ENCODE measurements at places on chromosomes 7 and 10. TPM values are rescaled to one million over a fixed set of nuclear protein-coding genes. Genes with fewer than 3 reads are reported as not detected.

Gene ZNF3
- 41.3 TPM for total RNA-seq

Gene SFTPA1
- total RNA-seq = 0.91 TPM

DNA sequence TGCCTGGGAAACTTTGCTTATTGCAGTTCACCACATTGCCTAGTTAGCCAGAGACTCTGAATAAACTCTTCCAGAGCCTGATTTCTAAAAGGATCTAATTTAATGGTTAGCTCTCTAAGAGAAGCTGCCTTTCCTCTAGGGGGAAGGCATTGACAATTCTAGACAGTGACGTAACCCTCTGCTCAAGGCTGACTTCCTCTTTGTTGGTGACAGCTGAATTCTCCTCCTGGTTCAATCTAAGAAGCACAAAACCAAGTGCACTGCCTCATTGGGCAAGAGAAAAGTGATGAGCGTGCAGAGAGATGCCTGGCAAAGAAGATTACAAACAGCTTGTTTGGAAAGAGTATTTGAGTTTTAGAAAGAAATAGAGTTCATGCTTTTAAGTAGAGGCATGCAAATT is 102.7 kb downstream of the MACC1 start:
- no peak for DNase-seq

Gene GTPBP10
- 37.1 TPM for total RNA-seq

Gene VGF
- total RNA-seq = not detected

DNA sequence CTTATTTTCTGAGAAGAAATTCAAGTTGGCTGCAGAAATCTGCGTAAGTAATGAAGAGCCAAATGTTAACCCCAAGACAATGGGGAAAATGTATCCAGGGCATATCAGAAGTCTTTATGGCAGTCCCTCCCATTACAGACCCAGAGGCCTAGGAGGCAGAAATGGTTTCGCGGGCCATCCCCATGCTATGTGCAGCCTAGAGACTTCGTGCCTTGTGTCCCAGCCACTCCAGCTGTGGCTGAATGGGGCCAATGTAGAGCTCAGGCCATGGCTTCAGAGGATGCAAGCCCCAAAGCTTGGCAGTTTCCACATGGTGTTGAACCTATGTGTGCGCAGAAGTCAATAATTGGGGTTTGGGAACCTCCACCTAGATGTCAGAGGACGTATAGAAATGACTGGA is 131.9 kb downstream of the GPR37 start:
- no peak for DNase-seq

GRCh38 chr10:117537436-117537903 is 5.1 kb upstream of the EMX2 start:
- DNase-seq = no peak

Gene NKX1-2
- total RNA-seq = not detected

Gene SLC16A12
- total RNA-seq = 0.08 TPM
